ENCODE measurements at places on chromosomes 12 and 14.

DNA sequence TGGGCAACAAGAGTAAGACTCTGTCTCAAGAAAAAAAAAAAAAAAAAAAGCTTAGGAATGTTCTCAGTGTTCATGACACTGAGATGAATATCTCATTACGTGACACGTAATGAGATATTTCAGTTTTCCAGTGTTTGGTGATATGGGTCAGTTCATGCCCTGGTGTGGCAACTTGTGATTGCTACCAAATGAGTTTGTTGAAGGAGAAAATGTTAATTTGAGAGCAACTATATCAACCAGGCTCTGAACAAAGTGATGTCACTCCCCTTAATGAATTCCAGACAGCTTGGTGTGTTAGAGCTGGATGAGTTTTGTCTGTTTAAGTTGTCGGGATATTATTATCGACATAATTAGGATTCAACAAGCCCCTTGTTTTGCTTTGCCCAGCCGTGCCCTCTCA lies 211.7 kb downstream of the DPF3 start:
- peak; percentile 2 for DNase-seq

DNA sequence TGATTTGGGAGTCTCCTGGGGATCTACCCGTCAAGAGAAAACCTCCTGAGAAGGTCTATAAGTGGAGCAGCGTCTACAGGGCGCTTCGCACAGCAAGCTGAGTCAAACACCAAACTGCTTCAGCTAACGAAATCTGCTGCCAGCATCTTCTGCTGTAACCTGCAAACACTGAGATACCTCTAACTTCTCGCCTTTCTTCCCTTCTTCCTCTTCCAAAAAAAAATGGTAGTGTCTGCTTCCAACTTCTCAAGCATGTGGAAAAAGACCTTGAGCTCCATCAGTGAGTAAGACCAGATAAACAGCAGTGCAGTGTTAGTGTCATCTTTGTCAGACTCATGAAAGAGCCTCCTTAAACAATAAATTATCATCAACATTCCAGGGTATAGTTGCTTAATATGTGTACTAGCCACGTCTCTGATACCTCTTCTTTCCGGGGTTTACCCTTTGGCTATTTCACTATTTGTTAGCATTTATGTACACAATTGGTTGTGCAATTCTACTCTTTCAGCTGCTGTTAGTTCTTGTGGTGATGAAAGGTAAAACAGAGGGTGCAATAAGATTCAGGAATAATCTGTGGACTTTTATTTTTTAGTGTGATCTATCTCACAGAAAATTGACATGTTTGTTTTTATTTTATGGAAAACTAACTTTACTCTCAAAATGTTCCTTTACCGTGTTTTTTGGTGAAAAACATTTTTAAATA lies 81.6 kb downstream of the LLPH start:
- no peak for DNase-seq

GRCh38 chr14:34324363-34324795 lies 137.7 kb downstream of the SPTSSA start:
- no peak for DNase-seq

GRCh38 chr12:65955452-65955851 lies 131.2 kb downstream of the HMGA2 start:
- no peak for DNase-seq

GRCh38 chr14:93007225-93007997 lies 84.5 kb downstream of the CHGA start:
- DNase-seq = no peak

- DNase-seq = no peak
Observed at GRCh38 chr14:69460093-69460701, 24.3 kb upstream of the PLEKHD1 start.

- DNase-seq = no peak
Observed at GRCh38 chr12:12086973-12087692, 16.4 kb downstream of the BCL2L14 start.

GRCh38 chr12:2443776-2444175 lies 351.0 kb upstream of the FKBP4 start:
- no peak for DNase-seq

- DNase-seq = no peak
Observed at GRCh38 chr12:96473394-96474093, 15.8 kb upstream of the CFAP54 start.

DNA sequence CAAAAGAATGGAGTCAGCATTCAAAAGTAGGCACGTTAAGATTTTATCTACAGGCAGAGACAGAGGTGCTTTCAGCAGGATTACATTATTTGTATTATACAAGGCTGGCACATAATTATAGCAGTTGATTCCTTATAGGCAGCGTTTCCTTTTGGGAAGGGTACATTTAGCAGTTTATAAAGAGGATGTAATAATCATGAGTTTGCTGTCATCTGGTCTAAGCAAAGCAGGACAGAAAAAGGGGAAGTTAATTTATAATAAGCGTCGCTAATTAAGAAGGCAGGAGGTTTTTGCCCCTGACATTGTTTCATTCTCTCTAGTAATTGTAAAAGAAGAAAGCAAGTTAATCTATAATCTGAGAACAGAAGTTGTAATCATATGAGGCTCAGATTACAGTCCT lies 259.9 kb upstream of the MDGA2 start:
- no peak for DNase-seq

GRCh38 chr12:128637642-128638606 lies 185.8 kb downstream of the SLC15A4 start:
- no peak for DNase-seq

DNA sequence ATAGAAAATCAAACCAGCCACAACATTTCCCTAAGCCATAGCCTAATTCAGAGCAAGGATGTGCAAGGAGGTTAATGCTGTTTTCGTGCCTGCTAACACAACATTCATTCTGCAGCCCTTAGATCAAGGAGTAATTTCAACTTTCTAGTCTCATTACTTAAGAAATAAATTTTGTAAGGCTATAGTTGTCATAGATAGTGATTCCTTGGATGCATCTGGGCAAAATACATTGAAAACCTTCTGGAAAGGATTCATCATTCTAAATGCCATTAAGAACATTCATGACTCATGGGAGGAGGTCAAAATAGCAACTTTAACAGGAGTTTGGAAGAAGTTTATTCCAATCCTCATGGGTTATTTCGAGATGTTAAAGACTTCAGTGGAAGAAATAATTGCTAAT lies 283.2 kb downstream of the RPAP3 start:
- no peak for DNase-seq

DNA sequence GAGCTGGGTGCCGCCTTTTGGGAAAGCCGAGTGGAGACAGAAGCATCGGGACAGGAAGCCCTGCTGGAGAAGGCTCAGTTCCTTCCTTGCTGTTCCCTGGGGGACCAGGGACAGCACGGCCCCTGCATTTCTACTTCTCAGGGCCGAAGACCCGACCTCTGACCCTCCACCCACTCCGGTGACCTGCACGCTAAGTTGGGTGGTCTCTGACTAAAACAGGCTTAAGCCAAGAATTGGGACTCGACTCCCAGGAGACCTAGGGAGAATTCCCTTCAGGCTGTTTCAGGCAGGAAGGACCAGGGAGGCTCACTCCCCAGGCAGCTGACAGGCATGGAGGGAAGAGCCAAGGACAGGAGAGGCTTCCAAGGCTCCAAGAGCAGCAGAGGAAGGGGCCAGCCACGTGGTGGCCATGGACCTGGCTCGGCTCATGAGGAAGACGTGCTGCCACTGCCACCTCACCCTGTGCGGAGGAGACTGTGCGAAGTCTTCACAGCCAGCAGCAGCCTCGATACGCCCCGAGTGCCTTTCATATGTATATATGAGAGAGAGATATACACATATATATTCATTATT lies 43.9 kb downstream of the DCAF4 start:
- DNase-seq = no peak

GRCh38 chr14:84592770-84593169 lies 937.2 kb upstream of the FLRT2 start:
- DNase-seq = no peak

DNA sequence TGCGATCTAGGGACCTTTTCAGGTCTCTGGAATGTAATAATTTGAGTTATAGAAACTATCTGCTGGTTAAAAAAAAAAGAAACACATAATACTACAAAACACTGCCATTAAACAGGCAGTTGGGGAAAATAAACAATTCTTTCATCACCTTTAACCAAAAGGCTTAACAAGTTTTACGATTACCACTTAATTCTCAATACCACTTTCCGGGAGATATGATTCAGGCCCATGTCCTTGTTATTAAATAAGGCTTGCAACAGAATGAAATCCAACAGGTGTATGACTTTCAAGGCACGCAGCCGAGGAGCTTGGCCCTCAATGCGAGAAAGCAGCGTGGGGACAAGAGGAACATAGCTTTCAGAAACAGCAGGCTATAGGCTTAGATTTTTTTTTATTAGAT lies 5.6 kb upstream of the GLRX5 start:
- DNase-seq = no peak

- DNase-seq = no peak
Observed at GRCh38 chr14:89015016-89015415, 190.6 kb downstream of the TTC8 start.

DNA sequence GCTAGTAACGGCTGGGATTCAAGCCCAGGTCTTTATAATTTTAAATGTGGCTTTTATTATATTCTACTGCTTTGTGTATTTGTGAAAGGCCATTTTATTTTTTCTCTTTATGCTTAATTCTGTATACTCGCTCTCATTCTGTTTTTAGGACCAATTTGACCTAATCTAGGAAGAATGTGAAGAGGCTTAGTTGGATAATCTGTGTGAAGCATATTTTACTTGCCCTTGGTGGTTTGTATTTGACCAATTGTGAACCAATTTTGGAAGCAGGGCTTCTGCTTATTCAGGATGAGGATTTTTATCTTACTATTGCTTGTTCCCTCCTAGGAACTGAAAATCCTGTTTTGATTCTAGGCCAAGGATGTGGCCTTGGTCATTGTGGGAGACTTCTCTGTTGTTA lies 113.1 kb downstream of the TTC6 start:
- DNase-seq = no peak

DNA sequence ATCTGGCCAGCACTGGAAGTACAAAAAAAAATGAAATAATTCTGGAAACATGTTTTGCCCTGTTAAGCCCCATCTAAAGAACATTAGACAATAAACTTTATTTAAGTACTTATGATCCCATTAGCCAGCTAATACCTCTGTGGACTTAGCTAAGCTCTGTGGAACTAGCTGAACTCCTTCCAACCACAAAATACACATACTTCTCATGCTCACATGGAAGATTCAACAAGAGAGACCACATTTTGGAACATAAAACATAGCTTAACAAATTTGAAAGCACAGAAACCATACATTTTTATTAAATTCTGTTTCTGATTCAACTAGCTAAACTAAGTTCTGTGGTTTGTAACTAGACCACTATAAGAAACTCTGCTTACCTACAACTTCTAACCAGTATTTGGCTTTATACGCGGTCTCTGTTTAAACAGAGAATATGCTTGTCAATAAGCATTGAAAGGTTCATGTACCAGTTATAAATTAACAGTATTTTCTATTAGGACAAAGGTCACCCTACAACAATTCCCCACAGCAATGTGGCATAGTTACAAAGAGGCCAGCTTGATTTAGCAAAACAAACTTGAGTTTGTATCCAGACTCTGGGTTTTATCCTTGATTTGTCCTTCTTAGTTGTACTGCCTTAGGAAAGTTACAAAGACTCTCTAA lies 300.1 kb downstream of the C12orf50 start:
- DNase-seq = no peak

DNA sequence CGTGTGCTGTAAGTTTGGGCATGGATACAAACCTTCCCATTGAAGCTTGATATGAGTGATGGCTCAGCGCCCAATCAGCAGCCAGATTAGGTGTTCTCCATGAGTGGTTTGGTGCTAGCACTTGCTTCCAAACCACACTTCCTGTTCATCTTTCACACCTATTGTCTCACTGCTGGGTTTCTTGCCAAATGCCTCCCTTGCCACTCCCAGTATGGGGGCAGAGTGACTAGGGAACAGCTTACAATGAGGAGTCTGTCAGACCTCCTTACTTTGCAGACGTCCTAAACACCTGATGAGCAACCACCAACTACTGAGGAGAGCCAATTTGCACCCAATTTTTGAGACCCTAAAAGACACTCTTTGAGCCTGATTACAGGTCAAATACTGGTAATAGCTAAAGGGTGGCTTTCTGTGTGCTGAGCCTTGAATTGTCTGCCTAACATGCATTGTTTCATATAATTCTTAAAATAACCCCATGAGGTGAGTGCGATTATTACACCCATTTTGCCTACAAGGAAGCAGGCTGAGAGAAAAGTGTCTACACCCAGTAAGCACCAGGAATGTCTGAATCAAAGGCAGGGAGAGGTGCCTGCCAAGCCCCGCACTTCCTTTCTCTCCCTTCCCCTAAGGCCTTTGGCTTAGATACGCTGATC lies 48.4 kb upstream of the FOS start:
- no peak for DNase-seq

DNA sequence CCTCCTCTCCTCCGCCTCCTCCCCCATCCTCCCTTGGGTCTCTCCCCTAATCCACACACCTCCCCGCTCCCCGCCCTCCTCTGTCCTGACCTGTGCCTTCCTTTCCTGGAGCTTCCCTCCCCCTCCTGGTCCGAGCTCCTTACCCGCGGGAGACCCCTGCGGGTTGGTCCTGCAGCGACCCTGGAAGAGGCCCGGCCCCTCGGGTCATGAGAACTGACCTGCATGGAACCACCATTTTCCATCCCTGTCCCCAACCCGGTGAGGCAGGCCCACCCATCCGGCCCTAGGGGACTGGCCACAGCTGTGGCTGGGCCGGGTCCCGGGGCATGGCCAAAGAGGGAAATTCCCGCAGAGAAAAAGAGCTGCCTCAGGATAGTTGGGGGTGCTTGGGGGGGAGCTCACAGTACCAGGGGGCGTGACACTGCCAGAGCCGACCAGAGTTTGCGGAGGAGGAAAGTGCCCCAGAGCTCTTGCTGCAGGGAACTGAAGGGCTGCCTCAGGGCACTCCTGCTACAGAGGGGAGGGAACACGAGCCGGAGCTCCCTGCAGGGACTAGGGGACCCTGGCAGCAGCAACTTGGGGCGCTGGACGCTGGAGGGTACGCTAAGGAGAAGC lies 613 bp downstream of the ARHGEF40 start:
- no peak for DNase-seq

DNA sequence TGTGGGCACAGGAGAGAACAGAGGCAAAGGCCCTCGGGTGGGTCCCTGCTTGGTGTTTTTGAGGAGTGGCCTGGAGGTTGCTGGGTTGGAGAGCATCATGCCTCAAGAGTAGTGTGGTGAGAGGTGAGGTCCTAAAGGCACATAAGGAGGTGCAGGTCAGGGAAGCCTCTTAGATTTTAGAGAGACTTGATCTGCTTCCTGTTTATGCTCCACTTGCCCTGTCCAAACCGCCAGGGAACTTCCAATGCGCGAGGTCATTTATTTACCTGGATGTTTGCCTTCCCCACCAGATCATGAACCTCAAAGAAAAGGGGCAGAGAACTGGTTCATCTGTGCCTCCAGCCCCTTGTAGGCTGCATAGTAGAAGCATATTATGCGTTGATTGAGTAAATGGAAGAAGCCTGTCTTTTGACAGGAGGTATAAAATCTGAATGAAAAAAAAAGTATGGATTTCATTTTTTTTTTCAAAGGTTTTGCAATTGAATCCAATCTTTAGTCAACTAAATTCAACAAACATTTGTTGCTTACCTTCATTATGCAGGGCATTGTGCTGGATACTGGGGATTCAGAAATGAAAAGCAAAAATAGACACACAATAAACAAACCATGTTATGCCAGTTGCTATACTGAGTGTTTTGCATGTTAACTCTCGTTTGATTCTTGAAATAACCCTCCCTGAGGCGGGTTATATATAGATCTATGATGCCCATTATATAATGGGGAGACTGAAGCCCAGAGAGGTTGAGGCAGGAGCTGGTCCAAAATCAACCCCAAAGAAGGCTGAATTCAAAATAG lies 485.2 kb downstream of the VRK1 start:
- DNase-seq = no peak

GRCh38 chr12:42284876-42285275 lies 41.0 kb downstream of the ZCRB1 start:
- no peak for DNase-seq

- no peak for DNase-seq
Observed at GRCh38 chr12:49672301-49673217, 34.6 kb downstream of the FMNL3 start.

Data from left forelimb (tissue), 1 donor.